ENCODE measurements at places on chromosomes 5 and 9.

DNA sequence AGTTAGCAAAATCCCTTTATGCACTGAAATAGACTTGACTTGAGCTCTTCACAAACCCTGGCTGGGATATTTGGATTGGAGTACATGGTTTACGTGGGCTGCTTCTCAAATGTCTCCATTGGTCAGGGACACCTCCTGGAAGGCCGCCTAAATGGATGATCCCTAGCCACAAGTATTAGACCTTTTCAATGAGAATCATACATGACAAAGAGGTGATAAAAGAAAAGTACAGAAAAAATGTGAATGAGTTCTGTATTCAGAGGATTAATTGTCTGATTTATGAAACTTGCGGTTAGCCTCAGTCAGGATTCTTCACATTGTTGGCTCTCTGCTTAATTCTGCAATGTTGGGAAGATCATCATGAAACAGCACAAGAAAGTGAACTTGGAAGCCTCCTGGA, 752.8 kb upstream of the ADAMTS16 start:
- no peak for DNase-seq

DNA sequence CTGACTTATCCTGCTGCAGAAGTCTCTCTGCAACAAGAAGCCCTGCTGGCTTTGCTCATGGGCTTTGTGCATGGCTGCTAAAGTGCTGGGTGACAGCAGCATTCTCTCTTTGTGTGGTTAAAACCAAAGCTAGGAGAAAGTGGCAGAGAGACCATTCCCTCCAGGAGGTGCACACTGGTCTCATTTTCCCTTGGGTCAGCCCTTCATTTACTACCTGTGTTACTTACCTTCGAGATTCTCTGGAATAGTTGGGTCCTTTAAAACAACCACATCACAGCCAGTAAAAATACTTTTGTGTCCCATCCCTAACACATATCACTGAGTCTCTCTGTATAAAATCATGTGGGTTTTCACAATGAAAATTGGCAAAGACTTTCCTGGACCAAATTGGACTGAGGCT, 315.5 kb downstream of the IRX1 start:
- DNase-seq, result no peak

DNA sequence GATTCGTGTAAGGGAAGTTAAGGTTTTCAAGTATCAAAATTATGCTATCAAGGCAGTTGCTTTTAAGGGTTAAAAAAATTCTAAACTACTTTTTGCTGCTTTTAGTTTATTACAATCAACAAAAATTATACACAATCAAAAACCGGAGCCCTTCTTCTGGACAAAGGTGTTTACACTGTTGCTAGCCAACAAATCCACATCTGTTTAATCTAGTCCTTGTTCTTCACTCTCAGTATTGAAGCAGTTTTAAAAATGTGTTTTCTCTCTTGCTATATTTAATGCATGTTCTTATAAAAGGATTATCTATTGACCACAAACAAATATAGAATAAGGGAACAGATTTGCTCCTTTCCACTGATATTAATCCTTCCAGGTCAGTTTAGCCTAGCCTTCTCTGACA, 2.5 kb downstream of the FEM1C start:
- DNase-seq, result no peak

GRCh38 chr5:69288069-69288468, 44.5 kb downstream of the CCDC125 start:
- DNase-seq, result no peak

- peak; percentile 69 for DNase-seq
Observed at GRCh38 chr5:154850255-154851062, at the start of gene FAXDC2. Gene FAXDC2, minus strand, starts transcription at chr5:154850603. Its CDS starts 12,425 bp downstream, at chr5:154838178.

- no peak for DNase-seq
Observed at GRCh38 chr9:86636519-86636918, 282.3 kb upstream of the TUT7 start.

DNA sequence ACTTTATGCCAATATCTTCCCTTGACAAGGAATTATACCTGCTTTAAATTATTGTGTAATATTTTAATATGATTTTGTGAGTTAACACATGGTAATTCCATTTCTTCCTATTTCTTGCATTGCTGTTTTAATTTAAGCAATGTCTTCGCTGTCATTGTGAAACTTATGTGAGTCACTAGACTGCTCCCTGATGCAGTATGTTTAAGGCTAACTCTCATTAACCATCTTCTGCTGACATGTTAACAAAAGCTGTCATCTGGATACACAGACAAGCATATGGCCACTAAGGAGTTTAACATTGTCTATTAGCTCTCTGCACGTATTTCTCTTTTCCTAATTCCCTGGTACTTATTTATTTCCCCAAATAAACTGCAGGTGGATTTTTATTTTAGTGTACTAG, 980.8 kb upstream of the CTNND2 start:
- DNase-seq, result no peak

DNA sequence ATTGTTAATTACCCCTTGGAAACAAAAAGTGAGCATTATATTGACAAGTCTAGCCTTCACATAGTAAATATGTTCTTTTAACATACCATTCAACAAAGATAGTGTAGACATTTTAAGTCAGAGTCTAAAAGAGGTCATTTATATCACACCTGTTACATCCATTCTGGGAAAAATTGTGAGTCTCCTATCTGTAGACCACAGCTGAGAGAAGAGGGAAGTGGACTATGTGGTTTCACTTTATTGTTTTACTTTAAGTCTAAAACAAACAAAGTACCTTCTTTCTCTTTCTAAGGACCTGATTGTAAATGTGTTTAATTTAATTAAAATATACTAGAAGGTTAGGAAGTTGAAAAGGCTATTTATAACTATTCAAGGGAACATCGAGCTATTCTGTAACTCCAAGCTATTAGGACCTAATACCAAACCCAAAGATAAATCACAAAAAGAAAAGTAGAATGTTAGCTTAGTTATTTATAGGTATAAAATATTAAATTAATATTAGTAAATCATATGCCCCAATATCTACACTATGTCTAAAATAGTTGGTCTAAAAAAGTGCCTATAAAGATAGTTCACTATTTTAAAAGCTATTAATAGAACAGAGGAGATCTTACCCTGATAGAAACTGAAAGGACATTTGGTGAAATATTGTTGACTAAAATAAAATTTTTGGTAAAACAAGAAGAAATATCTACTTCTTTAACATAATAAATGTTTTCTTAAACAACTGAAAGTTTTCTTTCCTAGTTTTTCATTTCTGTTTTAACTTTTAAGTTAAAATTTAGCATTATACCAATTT, 134.9 kb downstream of the TMEM167A start:
- no peak for DNase-seq

DNA sequence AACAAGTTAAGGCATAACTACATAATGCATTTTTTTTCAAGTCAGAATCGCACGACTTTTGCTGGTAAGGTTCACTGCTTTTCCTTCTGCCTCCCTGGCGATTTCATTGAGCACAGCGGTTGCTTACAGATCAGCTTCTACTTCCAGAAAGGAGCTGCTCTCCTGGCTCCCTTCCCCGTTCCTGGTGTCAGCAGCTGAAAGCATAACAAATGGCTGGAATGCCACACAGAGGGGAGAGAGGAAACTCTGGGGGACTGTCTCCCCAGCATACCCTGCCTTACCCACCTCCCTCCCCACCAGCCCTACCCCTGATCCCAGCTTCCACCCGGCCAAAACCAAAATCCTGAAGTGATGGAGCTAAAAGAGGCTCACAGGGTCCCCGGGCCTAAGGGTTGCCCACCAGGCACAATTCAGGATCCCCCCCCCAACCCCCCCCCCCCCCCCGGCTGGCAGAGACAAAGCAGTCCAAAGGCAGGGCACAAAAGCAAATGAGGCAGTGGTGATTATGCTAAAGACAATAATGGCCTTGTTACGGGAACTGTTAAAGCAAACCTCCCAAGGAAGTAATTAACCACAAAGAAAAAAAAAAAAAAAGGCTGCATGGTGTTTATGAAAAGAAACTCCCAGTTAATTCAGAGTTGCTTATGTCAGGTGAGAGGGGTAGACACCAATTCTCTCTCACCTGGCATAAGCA, 126.1 kb upstream of the WWC1 start:
- DNase-seq, result no peak

GRCh38 chr5:33238826-33239695, 201.7 kb upstream of the TARS1 start:
- no peak for DNase-seq

DNA sequence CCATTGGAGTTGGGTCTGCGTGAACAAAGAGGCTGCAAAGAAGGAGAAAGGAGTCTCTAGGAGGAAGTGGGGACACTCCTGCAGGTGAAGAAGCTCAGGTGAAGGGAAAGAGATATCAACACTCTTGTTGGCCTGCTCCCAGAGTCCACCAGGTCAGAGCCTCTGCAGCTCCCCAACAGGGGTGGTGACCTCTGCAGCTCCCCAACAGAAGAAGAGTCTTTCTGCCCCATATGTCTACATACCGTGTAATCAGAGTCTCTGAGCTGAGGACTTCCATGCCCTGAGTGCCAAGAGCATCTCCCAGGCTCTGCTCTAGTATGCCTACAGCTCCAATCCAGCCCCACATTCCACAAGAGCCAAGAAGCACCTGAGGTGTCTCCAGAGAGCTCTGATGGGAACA, 67.4 kb upstream of the TRPC7 start:
- DNase-seq, result no peak

DNA sequence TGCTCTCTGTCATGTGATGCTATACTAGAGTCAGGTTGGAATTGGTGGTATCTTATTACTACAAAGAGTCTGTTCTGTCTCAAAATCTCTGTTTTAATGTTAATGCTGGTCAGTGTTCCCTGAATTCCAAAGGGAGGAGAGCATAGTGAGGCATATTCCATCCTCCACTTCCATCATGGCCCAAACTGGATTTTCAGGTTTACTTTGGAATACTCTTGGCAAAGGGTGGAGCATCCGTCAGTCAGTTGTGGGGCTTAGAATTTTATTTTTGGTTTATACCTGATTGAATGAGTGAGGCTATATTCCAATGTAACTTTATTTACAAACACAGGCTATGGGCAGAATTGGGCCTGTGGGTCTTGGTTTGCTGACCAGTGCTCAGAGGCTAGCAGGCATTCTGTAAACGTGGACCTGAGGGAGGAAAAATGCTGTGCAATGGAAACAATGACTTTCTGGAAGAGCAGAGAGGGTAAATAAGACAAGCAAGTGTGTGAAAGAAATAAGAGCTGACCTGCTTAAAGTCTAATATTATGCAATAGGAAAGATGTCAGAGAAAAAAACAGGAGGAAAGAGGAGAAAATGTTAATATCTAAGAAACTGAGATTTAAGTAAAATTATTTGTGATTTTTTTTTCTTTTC, 106.2 kb upstream of the CLINT1 start:
- no peak for DNase-seq

- no peak for DNase-seq
Observed at GRCh38 chr9:80552931-80553330, 981.2 kb downstream of the TLE4 start.

- DNase-seq, result no peak
Observed at GRCh38 chr9:38178237-38178636, 109.2 kb upstream of the SHB start.

GRCh38 chr5:80755626-80756025, 100.8 kb upstream of the DHFR start:
- DNase-seq, result no peak

DNA sequence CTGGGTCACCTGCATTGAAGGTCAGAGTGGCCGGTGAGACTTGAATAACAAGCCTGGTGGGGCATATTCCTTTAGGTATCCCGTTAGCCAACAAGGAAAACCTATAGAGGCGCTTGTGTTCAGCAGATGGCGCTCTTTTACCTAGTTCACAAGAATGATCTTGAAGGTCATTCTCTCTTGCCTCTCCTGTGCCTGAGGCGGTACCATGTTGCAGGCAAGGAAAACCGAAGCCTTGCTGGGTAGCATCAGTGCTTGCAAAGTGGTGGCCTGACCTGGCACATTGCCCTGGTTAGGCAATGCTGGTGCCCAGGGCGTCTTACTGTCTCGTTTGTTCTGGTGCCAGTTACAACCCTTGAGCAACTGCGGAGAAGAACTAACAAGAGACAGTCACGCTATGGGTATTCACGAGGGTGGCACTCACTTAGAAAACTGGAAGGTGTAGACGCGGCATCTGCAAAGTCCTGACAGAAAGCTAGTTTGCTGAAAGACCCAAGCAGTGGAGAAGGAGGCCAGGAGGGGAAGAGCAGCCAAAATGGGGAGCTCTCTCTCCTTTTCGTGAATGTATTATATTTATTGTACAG, 56.7 kb downstream of the AOPEP start:
- peak; percentile 58 for DNase-seq

DNA sequence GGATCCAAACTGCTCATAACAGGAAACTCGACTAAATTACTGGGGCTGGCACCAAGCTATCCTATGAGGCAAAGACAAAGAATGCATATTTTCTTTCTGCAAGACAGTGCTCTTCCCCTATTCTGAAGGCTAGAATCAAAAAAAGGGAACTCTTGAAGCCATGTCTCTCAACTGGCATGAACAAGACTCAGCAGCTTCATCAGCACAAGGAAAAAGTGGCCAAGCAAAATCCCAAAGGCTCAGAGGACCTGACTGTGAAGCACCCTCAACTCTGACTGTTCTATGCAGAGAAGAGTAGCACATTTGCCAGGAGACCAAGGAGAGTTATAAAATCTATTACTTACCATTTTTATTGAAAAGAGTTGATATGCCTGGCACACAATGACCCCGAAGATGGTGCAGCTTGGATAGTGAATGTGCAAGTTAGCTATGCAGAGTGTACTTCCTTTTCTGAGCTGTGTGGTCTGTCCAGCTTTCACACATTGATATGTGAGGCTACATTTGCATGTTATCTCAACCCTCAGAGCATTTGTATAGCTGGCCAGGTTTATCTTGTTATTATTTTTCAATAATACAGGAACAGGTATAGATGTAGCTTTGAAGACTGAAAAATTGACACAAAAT, 51.0 kb upstream of the FYB1 start:
- no peak for DNase-seq

- no peak for DNase-seq
Observed at GRCh38 chr5:124104821-124105220, 592.8 kb downstream of the CSNK1G3 start.

- no peak for DNase-seq
Observed at GRCh38 chr9:20394969-20395368, 227.3 kb downstream of the MLLT3 start.

DNA sequence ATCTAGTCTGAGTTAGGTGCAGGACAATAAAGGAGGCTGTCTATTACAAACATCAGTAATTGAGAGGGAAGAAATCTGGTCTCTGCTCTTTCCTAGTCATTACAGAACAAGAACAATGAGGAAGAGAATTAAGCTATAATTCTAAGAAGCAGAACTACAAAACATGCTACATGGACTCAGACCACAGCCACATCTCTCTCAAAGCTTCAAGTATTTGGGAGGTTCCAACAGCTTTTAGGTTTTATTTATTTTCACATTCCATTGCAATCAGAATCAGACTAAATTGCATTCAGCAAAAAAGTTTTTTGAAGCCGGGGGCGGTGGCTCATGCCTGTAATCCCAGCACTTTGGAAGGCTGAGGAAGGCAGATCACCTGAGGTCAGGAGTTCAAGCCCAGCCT, 1.1 kb upstream of the GRPEL2 start:
- DNase-seq, result no peak

- DNase-seq, result no peak
Observed at GRCh38 chr9:92954049-92954861, 6.9 kb downstream of the FGD3 start.

GRCh38 chr5:139473105-139473504, 2.3 kb downstream of the SMIM33 start:
- no peak for DNase-seq

All from AG04450 (cell line).